Inflammatory macrophage treated with lipopolysaccharide for 1 hour (primary cell): ENCODE measurements at places on chromosomes 5 and 9.

GRCh38 chr5:15376803-15377202, 123.2 kb upstream of the FBXL7 start:
- DNase-seq, result no peak

DNA sequence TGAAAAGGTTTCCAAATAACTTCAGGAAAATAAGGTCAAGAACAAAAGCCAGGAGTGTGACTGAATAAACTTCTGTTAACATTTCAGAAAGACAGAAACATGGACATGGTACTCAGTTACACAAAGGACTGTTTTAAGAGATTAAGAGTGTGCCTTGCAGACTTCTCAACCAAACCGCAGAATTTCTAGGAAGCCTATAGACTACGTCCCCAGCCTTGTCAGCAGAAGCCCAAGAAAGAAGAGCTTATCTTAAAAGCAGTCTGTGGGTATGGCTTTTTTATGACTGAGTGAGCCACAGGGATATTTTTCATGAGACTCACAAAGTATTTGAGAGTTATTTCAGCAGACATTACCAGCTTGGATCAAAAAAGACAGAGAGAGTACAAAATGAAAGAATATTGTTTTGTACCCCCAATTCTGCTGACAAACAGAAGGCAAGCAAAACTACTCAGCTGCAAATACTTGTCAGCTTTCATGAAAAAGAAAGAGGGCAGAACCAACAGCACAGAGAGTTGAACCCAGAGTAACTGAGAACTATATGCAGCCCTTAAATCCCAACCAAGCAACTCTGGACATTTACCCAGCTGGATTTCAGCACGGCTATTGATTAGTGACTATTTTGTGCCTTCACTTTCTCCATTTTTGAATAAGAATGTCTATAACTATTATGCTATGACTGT, 711.0 kb upstream of the CTNND2 start:
- DNase-seq, result no peak

- no peak for DNase-seq
Observed at GRCh38 chr5:171415115-171415730, 4.2 kb upstream of the FGF18 start.

GRCh38 chr9:122076117-122076516, 17.0 kb downstream of the TTLL11 start:
- DNase-seq, result peak; percentile 12

DNA sequence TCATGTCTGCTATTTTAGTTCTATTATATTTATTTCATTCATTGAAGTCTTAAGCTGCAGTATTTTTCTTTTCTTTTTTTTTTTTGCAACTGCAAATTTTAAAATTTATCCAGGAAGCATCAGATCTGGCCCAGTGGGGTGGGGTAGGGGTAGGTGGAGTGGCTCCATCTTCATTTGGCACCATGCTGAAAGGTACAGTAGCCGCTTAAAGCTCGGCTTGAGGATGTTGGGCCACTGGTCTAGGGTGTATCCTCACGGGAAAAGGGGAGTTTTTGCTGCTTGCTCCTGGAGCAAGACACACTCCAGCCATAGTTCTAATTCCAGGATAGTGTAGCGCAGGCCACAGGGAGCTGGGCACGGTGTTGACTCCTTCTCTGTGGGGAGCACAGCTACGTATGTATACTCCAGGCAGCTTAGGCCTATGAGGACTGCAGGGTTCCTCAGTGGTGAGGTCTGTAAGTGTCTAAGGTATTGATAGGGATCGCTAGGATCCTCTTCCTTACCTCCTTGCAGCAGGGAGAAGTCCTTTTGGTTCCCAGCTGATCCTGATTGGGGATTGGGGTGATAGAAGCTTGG, 22.7 kb downstream of the RCL1 start:
- DNase-seq, result no peak

DNA sequence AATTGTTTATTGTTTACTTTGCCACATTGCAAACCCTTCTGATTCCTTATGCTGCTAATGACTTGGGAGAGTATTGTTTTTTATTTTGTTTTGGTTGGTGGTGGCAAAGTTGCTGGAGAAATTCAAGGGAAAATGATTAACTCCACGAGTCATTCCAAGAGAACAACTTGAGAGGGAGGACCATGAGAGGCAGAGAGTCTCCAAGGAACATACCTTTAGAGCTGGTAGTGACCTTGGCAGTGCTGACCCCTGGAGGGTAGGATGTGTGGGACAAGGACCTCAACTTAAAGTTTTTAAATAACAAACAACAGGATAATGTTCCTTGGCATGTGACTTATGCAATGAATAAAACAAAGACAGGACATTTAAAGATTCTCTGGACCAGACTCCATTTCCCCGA, 139.7 kb downstream of the LRRC70 start:
- DNase-seq, result no peak

DNA sequence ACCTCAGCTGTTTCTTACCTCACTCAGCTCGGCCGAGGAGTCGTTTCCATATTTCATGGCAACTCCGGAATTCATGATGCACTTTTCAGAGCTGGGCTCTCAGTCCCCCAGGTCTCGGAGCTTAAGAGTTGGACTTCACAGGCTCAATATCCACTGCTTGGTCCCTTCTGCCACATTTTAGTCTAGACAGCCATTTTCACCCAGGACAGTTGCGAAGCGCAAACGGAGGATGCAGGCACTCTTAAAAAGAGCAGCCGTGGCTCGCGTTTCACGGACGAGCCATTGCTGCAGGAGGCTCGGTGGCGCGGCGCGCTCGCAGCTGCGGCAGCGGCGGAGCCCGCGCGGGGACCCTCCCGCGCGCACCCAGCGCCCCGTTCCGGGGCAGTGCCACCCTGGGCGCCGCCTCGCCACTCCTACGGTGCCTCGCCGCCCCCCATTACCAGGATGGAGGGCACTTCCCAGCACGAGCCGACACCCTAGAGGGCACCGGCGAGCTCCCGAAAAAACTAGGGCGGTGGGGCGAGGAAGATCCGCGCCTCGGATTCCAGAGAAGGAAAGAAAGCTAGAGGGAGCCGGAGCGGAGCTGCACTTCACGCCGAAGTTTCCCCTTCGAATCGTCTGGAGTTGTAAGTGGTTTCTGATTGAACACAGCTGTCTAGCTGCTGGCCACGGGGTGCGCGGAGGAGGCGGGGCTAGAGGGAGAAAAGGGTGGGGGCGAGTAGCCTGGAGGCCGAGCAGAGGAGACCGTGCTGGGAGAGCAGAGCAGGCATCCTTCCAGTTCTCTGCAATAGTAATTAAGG, 140.3 kb downstream of the TSSK1B start:
- peak; percentile 24 for DNase-seq

GRCh38 chr5:136676685-136677084, 311.3 kb upstream of the TRPC7 start:
- no peak for DNase-seq

GRCh38 chr5:82886911-82887310, 190.3 kb downstream of the TMEM167A start:
- DNase-seq, result no peak

DNA sequence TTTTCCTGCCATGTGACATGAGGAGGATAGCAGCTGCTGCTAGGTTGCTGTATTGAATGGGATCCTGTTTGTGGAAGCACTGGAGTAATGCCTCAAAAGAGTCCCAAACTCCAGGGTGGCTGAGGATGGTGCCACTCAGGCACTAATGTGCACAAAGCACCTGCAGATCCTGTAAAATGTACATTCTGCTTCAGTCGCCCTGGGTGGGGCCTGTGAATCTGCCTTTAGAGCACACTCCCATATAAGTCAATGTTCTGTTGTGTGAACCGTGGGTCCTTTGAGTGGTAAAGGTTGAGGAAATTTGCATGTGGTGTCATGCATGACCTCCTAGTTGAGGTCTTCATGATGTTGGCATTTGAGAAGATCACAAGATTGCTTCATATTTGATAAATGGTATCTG, 31.6 kb upstream of the ANKRD18A start:
- no peak for DNase-seq

DNA sequence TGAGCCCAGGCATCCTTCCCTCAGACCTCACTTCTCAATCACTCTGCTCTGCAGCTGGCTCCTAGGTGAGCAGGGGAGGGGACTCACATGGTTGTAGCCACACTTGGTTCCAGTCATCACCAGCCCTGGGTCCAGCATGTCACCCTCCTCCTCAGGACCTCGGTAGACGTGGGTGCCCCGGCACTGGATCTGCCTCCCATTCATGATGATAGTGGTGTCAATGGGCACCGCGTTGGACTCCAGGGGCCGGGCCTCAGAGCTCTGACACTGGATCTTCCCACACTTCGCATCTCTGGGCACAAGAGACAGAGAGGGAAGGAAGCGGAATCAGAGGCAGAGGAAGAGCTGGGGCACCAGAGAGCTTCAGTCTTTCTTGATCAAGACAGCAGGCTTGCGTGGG, 32.9 kb downstream of the NIPAL4 start:
- DNase-seq, result no peak

GRCh38 chr9:137079401-137079787, 2.1 kb downstream of the UAP1L1 start:
- DNase-seq, result no peak

DNA sequence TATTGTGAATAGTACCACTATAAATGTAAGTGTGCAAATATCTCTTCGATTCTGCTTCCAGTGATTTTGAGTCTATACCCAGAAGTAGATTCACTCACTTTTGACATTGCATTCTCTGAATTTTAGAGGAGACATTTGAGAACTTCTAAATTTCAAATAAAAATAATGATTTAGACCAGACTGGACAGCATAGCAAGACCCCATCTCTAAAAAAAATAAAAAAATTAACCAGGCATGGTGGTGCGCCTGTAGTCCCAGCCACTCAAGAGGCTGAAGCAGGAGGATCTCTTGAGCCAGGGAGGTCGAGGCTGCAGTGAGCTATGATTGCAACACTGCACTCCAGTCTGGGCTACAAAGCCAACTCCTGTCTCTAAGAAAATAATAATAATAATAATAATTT, 1.9 kb upstream of the GFI1B start:
- no peak for DNase-seq

DNA sequence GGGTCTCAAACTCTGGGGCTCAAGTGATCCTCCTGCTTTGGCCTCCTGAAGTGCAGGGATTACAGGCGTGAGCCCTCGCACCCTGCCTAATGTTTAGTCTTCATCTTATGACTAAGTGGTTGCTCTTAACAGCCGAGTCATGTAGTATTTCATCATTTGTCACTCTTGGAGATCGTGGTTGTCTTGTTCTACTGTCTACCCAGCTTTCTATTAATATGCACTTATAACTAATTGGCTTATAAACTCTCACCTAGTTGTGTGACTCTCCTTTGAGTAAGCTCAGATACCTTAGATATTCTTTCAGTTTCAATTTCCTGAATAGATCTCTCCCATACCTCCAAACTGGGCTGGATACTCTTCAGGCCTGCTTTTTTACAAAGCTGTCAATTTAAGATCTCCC, 19.9 kb downstream of the SLC44A1 start:
- peak; percentile 33 for DNase-seq

DNA sequence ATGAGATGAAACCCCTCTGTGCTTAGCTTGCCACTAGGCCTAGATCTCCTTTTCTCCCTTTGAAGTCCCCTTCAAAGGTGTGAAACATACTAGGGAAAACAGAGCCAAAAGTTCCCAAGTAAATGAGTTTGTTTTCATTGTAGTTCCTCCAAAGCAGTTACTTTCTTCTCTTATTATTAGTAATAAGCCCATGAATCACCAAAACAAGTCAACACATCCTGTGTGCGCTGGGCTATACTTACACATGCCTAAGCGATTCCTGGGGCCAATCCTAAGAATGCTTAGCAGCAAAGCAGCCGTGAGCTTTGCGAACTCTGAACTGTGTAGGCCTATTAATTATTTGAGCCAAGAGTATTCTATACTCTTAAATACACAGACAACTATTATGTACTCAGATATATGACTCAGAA, 7.6 kb downstream of the ENC1 start:
- no peak for DNase-seq

DNA sequence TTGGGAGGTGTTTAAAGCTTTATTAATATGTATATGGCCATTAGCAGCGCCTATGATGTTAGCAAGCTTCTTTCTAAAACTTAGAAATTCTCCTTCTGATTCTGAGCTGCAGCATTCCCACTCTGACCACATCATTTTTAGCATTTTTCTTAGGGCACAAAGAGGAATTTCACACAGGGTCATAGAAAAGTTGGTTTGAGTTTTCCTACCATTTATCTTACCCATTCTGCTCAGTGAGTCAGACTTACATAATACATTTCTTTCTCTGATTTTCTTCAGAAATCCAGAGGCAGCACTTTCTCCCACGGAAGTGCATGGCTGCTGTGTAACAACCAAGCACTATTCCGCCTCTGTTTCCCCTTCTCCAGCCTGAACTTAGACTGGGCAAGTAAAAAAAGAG, 246.6 kb downstream of the ARL15 start:
- no peak for DNase-seq

GRCh38 chr5:54243483-54244080, 66.8 kb downstream of the ARL15 start:
- peak; percentile 71 for DNase-seq

- no peak for DNase-seq
Observed at GRCh38 chr5:149656576-149657182, 73.4 kb upstream of the PPARGC1B start.

- DNase-seq, result no peak
Observed at GRCh38 chr5:159082474-159082873, 17.2 kb downstream of the EBF1 start.

DNA sequence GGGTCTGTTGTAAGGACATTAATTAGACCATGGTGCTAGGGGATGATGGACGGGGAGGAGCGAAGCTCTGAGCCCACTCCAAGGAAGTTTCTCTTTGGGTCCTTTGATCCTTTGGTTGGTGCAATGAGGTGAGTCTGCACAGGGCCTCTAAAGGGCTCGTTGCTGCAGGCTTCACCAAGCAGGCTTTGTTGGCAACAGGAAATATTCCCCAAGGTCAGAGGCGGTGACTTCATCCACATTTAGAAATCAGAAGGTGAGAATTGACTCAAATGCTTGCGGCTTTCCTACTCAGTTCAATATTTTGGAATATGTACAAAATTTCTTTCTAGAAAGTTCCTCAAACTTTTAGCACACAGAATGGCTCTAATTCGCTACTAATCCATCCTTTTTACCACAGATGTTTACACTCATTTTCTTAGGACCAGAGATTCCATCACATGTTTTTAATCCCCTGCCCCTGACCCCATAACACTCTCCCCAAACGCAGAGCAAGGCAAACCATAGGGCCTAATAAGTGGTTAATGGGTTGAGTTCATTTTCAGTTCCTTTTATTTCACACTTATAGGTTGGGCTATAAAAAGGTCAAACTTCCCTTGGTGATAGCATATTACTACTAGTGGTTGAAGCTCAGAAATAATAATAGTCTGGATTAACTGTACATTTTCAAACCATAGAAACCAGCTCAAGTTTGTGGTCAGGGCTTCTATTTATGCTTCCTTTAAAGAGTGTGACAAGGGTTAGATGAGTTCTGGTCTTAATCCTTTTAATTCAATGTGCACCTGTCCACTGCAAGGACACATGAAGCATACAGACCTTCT, 37.3 kb upstream of the TMEM252 start:
- no peak for DNase-seq

GRCh38 chr5:90944116-90944515, 385.5 kb downstream of the ADGRV1 start:
- DNase-seq, result no peak

- DNase-seq, result no peak
Observed at GRCh38 chr9:99835581-99835980, 13.9 kb downstream of the NR4A3 start.

DNA sequence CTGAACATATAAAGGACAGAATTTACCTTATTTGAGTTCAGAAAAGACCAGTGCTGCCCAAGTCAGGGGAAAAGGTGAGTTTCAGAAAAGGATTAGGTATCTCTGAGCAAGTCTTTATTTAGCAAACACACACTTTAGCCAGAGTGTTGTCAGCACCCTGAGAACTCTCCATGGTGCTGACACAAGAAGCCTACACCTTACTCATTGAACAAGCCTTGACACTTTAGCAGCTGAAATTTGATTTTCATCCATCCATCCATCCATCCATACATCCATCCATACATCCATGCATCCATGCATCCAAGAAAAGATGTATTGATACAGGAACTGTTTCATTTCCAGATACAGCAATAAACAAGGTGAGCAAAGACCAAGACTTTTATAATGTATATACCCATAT, 311.2 kb downstream of the TRIM32 start:
- DNase-seq, result no peak
